MV-4-11 (cell line): ENCODE measurements at places on chromosomes 4 and X.

- no peak for DNase-seq
Observed at GRCh38 chr4:147678106-147678505, 5.9 kb downstream of the PRMT9 start.

DNA sequence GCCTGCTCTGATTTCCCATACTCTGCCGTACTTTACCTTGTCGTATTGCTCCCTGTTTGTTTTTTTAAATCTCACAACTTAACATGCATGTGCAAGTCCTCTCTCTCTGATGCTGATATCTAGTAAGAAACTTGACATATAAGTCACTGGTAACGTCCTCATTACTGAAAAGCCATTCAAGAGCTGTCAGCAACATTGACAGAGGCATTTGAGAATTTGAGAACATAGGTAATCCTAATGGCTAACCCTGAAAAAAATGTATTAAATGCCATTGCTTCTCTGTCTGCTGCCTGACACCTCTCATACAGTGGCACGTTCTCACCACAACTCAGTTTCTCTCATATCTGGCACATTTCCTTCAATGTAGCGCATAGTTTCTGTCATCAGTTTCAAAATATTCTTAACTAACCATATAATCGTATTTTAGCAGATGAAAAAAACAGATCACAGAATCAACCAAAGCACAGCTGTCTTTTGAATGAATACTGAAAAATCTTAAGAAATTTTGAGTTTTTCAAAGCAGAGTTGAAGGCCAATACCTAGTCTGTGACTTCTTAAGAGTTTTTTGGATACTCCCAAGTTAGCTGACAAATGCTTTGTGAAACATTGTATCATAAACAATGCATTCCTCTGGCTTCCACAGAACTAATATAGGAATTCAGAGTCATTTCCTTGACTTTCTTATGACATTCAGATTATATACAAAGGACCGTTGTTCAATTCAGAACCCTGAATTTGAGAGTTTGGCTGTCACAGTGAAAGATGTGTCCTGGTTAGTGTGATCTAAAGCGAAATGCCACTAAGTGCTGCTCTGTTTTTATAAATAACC, 996.4 kb downstream of the C4orf33 start:
- DNase-seq = no peak

DNA sequence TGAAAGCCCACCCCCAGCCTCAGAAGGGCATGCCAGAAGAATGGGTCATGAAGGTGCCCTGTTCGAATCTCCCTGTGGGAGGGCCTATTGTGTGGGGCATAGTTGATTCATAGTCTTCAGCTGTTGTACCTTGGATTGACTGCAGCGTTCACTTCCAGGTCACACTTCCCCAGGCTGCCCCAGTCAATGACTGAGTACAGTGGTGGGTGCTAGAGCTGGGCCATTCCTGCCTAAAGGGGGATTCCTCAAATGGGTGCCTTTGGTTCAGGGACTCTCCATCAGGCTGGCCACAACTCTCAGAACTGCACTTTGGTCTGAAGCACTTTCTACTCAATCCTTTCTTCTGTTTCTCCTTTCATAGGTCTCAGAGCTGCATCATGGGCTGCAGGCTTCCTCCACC, 35.0 kb upstream of the RASGEF1B start:
- DNase-seq = no peak

- no peak for DNase-seq
Observed at GRCh38 chr4:8775121-8775520, 96.5 kb downstream of the HMX1 start.

- no peak for DNase-seq
Observed at GRCh38 chr4:104989371-104989770, 157.3 kb upstream of the TET2 start.

- peak; percentile 82 for DNase-seq
Observed at GRCh38 chrX:53440621-53441517, 6.7 kb upstream of the HSD17B10 start.

- DNase-seq = no peak
Observed at GRCh38 chr4:28369499-28369898, 1508.9 kb downstream of the STIM2 start.

GRCh38 chr4:123418351-123418931, 21.8 kb downstream of the SPRY1 start:
- peak; percentile 92 for DNase-seq

- no peak for DNase-seq
Observed at GRCh38 chr4:116705466-116705865, 379.9 kb downstream of the TRAM1L1 start.

GRCh38 chrX:123291623-123292022, 107.5 kb downstream of the GRIA3 start:
- no peak for DNase-seq

DNA sequence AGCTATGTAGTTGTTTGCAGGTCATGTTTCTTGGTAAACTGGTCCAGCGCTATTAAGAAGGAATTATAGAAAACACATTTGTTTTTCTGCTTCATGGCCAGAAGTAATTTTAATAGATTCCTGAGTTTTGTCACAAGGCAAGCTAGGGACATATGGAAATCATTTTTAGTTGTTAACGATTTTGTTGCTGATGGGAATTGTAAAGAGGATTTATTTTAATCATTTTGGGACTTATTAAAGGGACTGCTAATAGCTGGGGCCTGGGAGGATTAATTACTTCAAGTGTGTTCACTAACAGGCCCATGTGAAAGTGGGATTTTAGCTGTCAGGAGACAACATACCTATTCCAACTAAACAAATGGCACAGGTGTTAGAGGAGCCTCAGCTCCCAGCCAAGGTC, 492.0 kb upstream of the ARX start:
- DNase-seq = no peak

DNA sequence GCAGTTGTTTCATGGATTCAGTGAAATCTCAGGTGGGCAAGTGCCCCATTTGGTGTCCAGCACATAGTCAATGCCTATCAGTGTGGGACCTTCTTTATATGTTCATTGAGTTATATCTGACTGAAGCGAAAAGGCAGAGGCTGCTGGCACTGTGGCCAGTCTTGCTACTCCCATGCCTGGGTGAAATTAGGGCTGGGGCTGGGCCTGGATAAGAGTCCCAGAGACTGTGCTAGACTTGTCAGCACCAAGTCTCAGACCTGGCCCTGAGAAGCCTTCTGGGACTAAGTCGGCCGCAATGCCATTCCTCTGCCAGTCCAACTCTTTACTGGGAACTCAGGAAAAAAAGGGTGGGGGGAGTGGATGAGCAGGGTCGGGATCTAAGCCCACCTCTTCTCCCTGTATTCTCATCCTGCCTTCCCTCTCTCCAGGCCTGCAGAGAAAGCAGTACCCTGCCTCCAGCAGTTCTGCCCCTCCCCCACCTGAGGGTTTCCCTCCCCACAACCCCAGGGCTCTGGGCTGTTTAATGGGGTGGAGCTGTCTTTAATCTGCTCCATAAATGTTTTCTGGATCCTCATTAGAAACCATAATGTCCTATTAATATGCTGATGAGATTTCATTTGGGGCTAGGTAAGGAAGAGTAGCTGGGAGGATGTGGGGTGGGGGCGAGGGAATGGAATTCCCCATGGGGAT, 153.5 kb upstream of the PJA1 start:
- no peak for DNase-seq

GRCh38 chr4:103032574-103032973, 13.1 kb upstream of the SLC9B1 start:
- DNase-seq = peak; percentile 51

- peak; percentile 82 for DNase-seq
Observed at GRCh38 chr4:185165605-185166063, 22.6 kb downstream of the SLC25A4 start.

DNA sequence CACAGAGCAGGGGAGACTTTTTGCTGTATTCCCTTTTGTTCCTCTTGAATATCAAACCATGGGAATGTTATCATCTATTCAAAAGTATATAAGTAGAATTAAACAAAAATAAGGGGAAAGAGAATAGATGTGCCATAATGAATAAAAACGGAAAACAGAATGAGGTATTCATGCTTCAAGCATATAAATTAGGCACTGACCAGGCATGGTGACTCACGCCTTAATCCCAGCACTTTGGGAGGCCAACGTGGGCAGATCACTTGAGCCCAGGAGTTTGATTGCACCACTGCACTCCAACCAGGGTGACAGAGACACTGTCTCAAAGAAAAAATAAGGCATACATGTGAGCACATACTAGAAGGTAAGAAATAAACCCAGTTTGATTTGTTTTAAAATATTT, 16.3 kb upstream of the NEUROG2 start:
- DNase-seq = peak; percentile 39

DNA sequence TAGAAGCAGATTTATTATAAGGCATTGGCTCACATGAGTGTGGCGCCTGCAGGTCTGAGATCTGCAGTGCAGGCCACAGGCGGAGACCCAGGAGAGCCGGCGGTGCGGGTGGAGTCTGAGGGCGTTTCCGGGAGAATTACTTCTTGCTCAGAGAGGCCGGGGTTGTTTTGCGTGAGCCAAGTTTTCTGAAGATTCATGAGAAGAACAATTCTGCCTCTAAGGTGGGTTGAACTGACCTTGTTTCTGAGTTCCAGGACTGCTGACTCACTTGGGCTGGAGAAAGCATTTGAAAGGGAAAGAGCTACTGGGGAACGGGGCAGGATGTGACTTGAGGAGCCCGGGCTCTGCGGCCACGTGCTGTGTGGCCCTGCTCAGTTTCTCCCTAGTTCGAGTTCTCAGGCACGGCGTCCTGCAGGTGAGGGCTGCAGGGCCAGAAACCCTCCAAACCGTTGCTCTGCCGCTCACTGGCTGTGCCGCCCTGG, 36.7 kb upstream of the SORCS2 start:
- no peak for DNase-seq

GRCh38 chr4:26015133-26015651, 101.2 kb downstream of the SMIM20 start:
- peak; percentile 21 for DNase-seq

- no peak for DNase-seq
Observed at GRCh38 chr4:103429283-103429682, 231.1 kb upstream of the CENPE start.

GRCh38 chr4:150323406-150324325, 245.4 kb downstream of the DCLK2 start:
- DNase-seq = no peak

GRCh38 chr4:141016117-141016798, 117.0 kb downstream of the RNF150 start:
- DNase-seq = no peak

GRCh38 chr4:16582526-16582925, 315.9 kb downstream of the LDB2 start:
- no peak for DNase-seq

DNA sequence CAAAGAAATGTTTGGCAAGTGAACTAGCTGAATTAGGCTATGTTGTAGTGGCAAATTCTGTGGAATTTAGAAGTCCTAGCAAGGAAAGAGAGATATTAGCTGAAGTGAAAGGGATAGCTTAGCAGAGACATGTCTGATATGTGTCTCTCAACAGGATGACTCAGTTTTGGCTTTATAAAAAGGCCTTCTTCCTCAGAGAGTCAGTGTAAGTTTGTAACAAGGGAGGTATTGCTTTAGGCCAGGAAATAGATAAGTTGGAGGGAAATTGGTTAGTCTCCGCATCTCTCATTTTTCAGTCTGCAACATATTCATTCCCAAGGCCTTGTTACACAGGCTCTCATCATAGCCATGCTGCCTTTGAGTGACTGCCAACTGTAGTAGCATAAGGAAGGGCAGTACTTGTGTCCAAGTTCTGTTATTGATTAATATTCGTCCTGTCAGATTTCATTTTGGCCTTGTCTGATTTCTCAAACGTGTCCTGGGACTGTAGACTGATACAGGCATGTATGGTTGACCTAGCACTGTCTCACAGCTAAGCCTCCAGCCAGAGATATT, 4.0 kb downstream of the TMEM164 start:
- DNase-seq = peak; percentile 28

GRCh38 chr4:38266616-38267015, 306.4 kb downstream of the PTTG2 start:
- DNase-seq = peak; percentile 26

DNA sequence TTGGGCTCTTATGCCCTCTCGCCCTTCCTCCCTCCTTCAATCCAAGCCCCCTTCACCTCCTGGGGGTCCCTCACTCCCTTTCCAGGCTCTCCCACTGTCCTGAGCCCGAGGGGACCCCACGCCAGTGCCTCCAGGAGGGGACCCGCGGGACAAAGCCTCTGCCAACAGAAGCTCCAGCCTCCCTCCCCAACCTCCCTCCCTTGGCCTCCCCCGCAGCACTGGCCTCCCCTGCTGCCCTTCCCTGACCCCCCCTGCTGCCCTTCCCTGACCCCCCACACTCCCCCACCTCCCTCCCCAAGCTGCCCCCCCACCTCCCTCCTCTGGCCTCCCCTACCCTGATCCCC, 71.0 kb upstream of the MXD4 start:
- no peak for DNase-seq

- peak; percentile 80 for DNase-seq
Observed at GRCh38 chr4:147325571-147325981, 155.3 kb upstream of the EDNRA start.

- no peak for DNase-seq
Observed at GRCh38 chr4:88812420-88812819, 114.8 kb upstream of the NAP1L5 start.

DNA sequence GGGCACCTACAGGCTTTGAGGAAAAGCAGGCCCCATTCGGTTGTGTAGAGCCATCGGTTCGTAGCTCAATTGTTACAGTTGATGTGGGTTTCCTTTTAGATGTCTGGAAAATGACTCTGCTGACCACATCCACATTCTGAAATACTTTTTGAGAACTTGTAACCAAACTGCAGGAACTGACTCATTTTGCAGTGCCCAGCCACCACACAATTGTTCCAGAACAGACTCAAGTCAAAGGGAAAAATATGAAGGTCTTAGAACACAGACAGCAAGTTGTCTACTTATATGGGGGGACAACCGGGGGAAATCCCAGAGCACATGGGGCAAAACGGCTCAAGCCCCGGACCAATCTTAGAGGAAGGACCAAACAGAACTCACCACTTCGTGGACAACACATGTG, 557.6 kb upstream of the DIPK2B start:
- DNase-seq = peak; percentile 91

DNA sequence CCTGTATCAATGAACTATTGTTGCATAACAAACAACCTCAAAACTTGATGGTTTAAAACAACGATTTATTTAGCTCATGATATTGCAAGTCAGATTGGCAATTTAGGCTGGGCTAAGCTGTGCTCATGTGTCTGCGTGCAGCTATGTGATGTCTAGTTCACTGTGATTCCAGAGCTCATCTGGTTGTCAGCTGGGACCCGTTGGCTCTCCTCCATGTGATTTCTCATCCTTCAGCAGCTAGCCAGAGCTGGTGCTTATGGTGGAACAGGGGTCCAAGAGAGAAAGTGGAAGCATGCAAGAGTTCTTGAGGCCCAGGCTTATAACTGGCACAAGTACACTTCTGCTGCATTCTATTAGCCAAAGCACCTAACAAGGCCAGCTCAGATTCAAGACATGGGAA, 28.8 kb upstream of the TRPC3 start:
- no peak for DNase-seq

DNA sequence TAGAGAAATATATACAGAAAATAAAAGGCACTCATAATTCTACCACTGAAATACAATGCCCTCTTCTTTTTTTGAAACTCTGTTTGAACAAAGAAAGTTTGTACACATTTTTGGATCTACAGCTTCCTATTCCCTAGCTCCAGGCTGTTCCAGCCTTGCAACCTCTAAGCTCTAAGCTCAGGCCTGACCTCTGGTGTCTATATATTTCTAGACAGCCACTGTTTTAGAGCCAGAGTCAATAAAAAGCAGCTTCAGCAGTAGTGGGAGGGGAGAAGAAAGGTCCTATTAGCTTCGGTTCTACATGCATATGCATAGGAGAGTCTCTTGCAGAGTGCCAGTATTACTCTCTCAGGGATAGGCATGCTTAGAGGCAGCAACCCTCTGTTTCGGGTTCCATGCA, 39.7 kb downstream of the CLDN2 start:
- DNase-seq = peak; percentile 0
